HepG2 (cell line): ENCODE measurements at places on chromosomes 3 and 15. TPM values are rescaled to one million over a fixed set of nuclear protein-coding genes. Genes with fewer than 3 reads are reported as not detected.

GRCh38 chr3:61177450-61177849 is 73.8 kb downstream of the FHIT start:
- H3K36me3 ChIP-seq: no peaks in the 10 kb centered on the region
- peaks cover 17% of the 10 kb centered on the region for H3K4me1 ChIP-seq
- H3K27ac ChIP-seq: no peak overlapping the region
- no peaks in the 10 kb centered on the region for H3K27me3 ChIP-seq

Gene CLEC3B
- total RNA-seq: not detected in 2 replicates

DNA sequence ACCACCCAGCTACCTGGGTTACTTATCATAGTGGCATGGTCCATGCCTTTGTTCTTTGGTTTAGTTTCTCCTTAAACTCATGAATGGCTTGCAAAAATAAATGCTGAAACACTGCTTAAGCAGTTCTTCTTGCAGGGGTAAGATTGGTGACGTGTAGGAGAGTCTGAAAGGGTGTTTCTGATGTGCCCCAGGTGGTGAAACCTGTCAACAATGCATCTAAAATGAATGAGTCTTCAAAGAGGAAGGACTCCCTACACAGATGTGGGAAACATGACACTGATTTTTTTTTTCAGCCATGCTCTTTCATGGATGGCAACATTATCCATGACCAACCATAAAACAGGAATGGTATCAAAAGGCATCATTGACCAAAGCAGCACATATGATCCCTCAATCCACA is 72.0 kb downstream of the KCNH8 start:
- H3K4me1 ChIP-seq: no peaks in the 10 kb centered on the region
- H3K36me3 ChIP-seq: no peaks in the 10 kb centered on the region

- H3K4me1 ChIP-seq: peaks cover 30% of the 10 kb centered on the region
- H3K27ac ChIP-seq: no peak overlapping the region
- DNase-seq: no peak
- H3K36me3 ChIP-seq: no peaks in the 10 kb centered on the region
- H3K4me3 ChIP-seq: no peak overlapping the region
These were observed 20.1 kb upstream of the ZCWPW2 start for GRCh38 chr3:28328188-28329151.

Gene ACKR4
- not detected in 2 replicates for total RNA-seq

GRCh38 chr3:10437995-10438901 is 67.1 kb downstream of the ATP2B2 start:
- H3K27ac ChIP-seq: no peak overlapping the region
- H3K27me3 ChIP-seq: no peaks in the 10 kb centered on the region
- H3K4me1 ChIP-seq: no peaks in the 10 kb centered on the region
- no peak overlapping the region for H3K4me3 ChIP-seq
- no peak for DNase-seq

Gene CFAP100
- 0.36 TPM in 1 of 2 replicates, not detected in the other for total RNA-seq

Gene ELL3
- total RNA-seq: 5.8 and 6.1 TPM in 2 replicates

Gene SCAMP5
- 31.1 and 34.3 TPM in 2 replicates for total RNA-seq

DNA sequence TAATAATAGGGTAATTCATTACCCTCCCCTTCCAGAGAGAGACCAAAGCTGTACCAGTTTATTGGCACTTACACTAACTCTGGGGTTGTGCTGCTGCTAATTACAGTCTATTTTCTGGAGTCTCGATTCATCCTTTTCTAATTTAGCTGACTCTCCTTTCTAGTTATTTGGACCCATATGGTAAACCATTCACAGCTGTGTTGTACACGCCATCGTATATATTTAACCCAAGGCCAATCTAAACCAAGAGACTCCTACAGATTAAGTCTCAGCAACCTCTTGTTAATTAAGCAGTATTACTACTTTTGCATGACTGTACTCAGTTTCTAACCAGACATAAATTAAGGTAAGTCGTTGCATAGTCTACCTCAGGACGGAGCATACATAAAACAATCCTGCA is 22.5 kb downstream of the ANXA2 start:
- H3K27ac ChIP-seq: peak overlapping the region; percentile 93
- DNase-seq: no peak
- no peaks in the 10 kb centered on the region for H3K27me3 ChIP-seq

DNA sequence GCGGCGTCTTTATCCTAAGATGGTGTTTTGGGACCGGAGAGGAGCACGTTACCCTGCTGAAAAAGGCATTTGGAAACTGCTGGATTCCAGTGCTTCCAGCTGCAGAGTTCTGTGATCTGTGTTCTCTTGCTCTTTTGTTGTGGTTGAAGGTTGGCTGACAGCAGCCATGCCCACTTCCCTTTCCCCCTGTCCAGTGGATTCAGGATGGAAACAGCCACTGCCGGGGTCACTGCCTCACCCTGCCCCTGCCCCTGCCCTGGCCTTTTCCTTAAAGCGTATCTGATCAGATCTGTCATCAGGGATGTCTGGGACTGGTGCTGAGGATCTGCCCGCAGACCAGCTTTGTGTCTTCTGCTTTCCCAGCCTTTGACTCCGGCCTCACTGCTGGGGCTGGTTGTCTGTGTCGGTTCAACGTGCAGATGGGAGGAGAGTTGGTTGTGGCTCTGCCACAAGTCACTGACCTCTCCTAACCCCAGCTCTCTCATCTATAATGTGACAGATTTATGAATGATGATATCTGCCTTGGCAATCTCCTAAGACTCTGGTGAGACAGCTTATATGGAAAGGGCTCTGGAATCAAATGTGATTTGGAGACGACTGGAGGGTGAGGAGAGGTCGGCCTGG is 219.4 kb upstream of the BHLHE40 start:
- H3K4me3 ChIP-seq: no peak overlapping the region
- H3K27me3 ChIP-seq: no peaks in the 10 kb centered on the region
- no peak for DNase-seq
- H3K27ac ChIP-seq: no peak overlapping the region
- no peaks in the 10 kb centered on the region for H3K36me3 ChIP-seq

- DNase-seq: no peak
- no peaks in the 10 kb centered on the region for H3K27me3 ChIP-seq
- no peak overlapping the region for H3K27ac ChIP-seq
- no peaks in the 10 kb centered on the region for H3K36me3 ChIP-seq
- H3K4me3 ChIP-seq: no peak overlapping the region
These were observed 60.5 kb upstream of the GLCE start for GRCh38 chr15:69099941-69100340.

DNA sequence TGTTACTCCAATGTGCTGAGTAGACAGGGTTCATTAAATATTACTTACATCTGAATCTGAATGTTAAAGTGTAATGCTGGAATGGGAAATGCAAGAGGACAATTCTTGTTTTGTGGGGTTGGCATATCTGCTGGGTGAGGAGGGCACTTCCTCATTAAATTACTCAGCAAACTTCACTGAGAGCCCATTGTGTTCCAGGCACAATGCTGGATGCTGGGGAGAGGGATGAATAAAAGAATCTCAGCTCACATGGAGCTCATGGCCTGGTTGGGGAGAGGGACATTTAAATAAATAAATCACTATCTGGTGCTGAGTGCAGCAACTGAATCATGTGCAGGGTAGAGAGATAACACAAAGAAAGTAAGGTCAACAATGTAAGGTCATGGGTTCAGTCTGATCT is 199.2 kb upstream of the CFAP20DC start:
- H3K27ac ChIP-seq: no peak overlapping the region
- no peak overlapping the region for H3K4me3 ChIP-seq
- H3K36me3 ChIP-seq: no peaks in the 10 kb centered on the region
- no peak for DNase-seq
- no peaks in the 10 kb centered on the region for H3K27me3 ChIP-seq

Gene ANKRD34C
- total RNA-seq: not detected in 2 replicates

Gene GPR87
- total RNA-seq: not detected in 2 replicates

GRCh38 chr3:72340476-72341379 is 507.5 kb downstream of the SHQ1 start:
- no peaks in the 10 kb centered on the region for H3K36me3 ChIP-seq
- DNase-seq: no peak
- no peak overlapping the region for H3K4me3 ChIP-seq
- H3K27ac ChIP-seq: no peak overlapping the region

- peaks cover 28% of the 10 kb centered on the region for H3K4me1 ChIP-seq
- no peak for DNase-seq
- H3K36me3 ChIP-seq: peaks cover 4% of the 10 kb centered on the region
- no peak overlapping the region for H3K4me3 ChIP-seq
- H3K27ac ChIP-seq: no peak overlapping the region
These were observed 144.8 kb downstream of the RBPMS2 start for GRCh38 chr15:64630396-64631107.
